ENCODE measurements at places on chromosomes 11 and 22. TPM values are rescaled to one million over a fixed set of nuclear protein-coding genes. Genes with fewer than 3 reads are reported as not detected.

DNA sequence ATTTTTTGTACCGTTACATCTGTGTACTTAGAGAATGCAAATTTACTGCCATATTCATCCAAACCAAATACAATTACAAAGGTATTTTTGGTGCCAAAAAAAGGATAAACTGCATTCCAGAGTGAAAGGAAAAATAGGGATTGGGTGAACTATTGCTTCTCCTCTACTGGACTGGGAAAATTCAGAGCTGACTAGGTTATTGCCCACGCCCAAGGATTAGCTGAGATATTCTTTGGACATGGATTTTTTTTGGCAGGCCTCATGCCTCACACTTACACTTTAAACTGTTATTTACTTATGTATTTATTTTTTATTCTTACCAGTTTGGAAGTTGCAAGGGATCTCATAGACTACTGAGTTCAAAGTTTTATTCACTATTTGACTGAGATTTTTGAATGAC, 76.3 kb upstream of the DDI1 start:
- no peak for DNase-seq

DNA sequence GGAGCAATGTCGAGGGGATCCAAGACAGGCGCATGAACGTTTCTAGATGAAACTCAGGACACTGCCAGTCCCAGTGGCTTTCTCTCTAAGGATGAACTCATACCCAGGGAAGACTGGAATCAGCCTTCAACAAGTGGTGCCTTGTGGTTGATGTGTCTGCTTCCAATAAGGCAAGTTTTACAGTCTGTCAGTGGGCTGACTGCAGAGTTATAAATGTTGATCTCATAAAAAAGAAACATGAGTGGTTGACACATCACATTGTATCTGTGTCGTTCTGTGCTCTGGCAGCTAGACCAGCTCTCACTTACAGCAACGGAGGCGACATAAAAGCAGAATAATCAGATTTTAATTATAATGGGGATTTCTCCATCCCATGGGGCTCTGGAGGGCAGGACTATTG, 96.7 kb downstream of the SNX19 start:
- no peak for DNase-seq

DNA sequence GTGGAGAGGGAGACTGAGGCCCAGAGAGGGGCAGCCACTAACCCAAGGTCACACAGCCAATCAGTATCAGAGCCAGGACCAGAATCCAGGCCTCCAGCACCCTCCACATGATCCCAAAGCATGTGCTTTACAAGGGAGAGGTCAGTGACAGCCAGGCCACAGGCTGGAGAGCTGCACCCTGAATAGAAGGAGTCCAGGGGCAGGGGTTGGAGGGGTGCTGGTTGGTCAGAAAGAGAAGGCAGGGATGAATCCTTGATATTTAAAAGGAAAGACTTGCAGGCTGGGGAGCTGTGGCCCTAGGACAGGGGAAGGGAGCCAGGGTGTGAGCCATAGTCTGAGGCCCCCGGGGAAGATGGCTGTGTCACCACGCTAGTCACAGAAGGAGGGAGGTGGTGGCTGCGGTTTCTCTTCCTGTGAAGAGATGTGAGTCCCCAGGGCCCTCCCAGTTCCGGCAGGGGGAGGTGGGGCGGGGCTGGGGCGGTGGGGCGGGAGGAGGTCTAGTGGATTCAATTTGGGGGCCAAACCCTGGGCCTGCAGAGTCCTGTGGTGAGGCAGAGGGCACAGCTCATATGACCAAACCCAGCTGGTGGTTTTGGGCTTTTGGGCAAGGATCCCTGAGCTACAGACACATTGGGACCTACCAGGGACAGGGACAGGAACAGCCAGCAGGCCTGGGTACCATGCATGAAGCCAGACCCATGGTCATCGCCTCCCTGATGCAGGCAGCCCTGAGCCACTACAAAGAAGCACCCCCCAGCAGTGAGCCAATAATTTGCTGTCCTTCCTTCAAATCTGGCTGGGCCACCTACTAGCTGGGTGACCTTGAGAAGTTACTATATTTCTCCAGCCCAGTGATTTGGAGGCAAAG, 14.0 kb downstream of the RAC2 start:
- peak; percentile 97 for DNase-seq

IFITM1 gene
- 121 TPM for total RNA-seq
